Stimulated activated naive CD4-positive, alpha-beta T cell treated with Interleukin-2 at 50 U/mL for 16 hours (primary cell): ENCODE measurements at places on chromosomes 7 and 10.

GRCh38 chr10:30747633-30748032 lies 118.1 kb upstream of the LYZL2 start:
- peak; percentile 55 for DNase-seq

DNA sequence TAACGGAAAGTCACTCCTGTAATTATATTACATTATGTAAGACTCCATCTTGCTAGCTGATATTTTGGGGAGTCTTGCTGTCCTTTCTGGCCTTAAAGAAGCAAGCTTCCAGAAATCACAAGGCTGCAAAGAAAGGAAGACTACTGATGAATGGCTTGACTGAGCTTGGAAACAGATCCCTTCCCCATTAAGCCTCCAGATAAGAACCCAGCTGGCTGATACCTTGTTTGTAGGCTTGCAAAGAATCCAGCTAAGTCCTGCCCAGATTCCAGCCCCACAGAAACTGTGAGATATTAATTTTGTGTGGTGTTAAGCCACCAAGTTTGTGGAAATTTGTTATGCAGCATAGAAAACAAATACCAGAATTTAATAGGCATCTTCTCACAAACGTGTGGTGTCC lies 49.9 kb upstream of the TMEM106B start:
- no peak for DNase-seq

- DNase-seq = no peak
Observed at GRCh38 chr7:91291902-91292301, 27.7 kb downstream of the FZD1 start.

GRCh38 chr7:123211545-123211944 lies 11.8 kb upstream of the SLC13A1 start:
- DNase-seq = no peak

GRCh38 chr10:108735380-108735779 lies 1187.9 kb downstream of the XPNPEP1 start:
- DNase-seq = no peak

DNA sequence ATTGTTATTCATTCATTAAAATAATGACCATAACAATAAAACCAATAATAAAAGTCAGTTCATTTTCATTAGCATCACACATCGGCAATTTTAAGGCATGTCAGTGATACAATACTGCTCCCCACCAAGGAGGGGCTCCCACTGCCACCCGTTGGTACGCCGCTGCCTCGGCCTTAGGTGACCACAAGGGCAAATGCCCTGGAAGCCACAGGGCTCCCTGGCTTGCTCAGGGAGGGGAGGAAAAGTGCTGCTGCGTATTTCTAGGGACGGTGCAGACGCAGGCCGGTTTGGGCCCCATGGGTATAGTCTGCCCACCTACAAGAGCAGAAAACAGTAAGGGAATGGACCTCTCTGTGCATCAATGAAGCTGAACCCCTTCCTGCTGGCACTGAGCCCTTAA lies 85.1 kb downstream of the SLIT1 start:
- DNase-seq = no peak

DNA sequence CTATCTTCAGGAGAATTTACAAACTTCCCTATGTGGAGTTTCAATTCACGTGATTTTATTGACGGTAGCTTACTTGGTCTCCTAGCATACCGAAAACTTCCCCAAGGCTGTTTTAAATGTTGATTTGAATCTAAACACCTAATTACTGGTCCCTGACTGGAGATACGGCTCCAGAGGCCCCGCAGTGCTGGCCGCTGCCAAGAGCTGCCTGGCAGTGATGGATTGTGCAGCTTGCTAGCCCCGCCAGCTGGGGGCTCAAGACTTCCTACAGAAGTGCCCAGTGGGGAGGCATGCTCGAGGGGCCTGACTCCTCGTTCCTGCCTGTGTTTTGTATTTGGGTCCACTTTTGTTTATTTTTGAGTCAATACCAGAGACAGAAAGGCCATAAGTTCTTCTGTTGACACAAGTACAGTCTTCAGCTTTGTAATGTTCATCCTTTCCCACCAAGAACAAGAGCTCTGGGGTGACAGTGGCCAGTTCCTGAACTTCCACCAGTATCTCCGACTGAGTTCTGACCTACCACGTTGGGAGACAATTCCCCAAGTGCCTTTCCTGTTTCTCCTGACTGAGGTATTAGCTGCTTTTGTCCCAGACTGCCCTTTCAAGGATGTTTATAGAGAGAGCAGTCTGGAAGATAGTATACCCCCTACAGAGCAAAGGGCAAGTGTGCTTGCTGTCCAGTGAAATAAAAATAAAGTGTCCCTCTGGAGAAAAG lies 80.7 kb upstream of the CXCL12 start:
- DNase-seq = no peak

DNA sequence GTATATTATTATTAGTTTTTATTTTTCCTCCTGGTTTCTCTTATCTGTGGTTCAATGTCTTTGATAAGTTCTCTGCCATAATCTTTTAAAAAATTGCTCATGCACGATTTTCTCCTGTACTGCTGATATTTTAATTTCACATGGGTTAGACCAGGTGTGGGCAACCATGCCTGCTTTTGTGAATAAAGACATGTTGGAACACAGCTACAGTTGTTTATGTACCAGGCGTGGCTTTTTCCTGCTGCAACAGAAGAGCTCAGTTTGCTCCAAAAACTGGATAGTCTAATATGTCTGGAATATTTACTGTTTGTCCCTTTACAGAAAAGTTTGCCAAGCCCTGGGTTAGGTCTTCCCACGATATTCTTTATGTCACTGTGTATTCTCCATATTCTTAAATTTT lies 105.2 kb downstream of the VWC2 start:
- no peak for DNase-seq

DNA sequence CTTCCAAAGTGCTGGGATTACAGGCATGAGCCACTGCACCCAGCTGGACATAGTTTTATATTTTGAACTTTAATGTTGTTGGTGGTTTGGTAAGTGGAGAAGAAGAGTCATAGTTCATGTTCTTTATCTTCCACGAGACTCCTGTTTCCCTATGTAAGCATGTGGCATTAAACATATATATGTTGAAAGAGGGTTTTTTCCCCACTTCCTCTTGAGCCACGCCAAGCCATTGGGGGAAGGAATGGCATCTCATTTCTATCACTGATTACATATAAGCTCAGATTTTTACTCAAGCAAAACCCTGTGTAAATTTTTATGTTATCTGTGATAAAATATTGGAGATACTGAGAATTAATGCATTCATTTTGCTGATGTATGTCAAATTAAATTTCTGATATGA lies 300.4 kb downstream of the PHF14 start:
- no peak for DNase-seq

GRCh38 chr10:47336387-47337134 lies 11.6 kb upstream of the RBP3 start:
- DNase-seq = no peak

GRCh38 chr10:72846238-72846637 lies 47.3 kb upstream of the OIT3 start:
- no peak for DNase-seq

DNA sequence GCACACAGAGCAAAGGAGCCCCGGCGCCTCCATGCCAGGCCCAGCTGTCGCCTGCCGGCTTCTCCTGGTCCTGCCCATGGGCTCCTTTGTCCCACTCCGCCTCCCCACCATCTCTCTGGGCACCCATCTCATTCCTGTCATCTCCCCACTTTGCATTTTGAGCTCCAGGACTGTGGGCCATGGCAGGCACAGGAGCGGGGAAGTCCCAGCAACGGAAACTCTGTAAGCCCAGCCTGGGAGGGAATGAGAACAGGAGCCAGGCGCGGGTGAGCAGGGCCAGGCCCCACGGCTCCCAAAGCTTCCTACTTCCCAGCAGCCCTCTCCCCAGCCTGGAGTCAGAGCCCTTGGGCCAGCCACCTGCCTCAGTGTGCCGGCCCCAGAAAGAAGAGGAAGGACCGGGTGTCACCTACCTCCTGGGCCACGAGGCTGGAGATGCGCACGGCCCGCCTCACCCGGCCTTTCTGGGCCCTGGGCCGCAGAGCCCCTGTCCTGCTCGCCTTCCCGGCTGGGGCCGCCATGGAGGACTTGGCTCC lies 23.1 kb downstream of the KCNH2 start:
- no peak for DNase-seq

- no peak for DNase-seq
Observed at GRCh38 chr10:33557313-33557712, 222.8 kb upstream of the NRP1 start.

GRCh38 chr10:64659311-64659710 lies 1138.1 kb downstream of the REEP3 start:
- no peak for DNase-seq

DNA sequence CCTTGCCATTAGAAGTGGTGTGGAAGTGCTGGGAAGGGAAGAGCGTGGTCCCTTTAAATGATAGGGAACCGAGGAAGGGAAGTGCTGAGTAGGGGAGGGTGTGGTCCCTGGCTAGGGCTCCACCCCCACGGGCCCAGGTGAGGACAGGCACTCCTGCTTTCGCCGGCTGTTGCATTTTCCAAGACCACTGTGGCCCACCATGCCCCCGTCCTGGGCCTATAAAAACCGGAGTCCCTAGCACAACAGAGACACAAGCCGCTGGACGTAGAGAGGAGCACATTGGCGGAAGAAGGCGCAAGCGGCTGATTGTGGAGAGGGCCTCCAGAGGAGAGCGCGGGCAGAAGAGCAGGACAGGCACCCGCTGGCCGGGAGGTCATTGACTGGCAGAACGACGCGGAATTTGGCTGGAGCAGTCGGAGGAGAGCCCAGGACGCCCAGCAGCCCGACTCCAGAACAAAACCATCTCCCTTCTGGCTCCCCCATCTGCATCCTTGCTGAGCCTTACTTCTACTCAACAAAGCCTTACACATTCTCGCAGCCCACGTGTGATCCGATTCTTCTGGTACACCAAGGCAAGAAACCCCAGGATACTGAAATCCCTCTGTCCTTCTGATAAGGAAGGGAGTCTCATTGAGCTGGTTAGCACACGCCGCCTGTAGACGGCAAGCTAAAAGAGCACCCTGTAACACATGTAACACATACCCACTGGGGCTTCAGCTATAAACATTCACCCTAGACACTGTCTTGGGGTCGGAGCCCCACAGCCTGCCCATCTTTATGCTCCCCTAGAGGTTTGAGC lies 146.2 kb upstream of the LYZL1 start:
- no peak for DNase-seq

GRCh38 chr10:111146025-111146640 lies 69.3 kb downstream of the ADRA2A start:
- no peak for DNase-seq

DNA sequence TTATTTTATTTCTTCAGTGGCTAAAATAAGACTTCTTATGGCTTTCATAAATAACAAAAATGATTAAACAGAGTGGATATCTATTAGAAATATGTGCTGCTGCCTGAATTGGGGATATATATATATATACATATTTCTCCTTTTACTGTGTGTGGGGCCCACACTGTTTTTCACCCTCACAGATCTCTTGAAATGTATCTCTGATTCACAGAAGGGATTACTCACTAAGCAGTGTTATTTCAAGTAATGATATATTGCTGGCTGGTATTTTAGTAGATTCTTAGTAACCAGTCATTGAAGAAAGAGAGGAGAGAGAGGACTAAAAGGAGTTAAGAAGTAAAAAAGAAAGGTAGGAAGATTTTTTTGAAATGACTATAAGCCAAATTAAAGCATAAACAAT lies 308.6 kb upstream of the NRP1 start:
- DNase-seq = no peak

- DNase-seq = no peak
Observed at GRCh38 chr7:1193593-1194424, 33.8 kb upstream of the ZFAND2A start.

GRCh38 chr7:105320896-105321295 lies 67.8 kb downstream of the SRPK2 start:
- no peak for DNase-seq

GRCh38 chr10:97766106-97766810 lies 5.5 kb downstream of the SFRP5 start:
- no peak for DNase-seq

GRCh38 chr7:148695953-148696352 lies 2.8 kb upstream of the CUL1 start:
- DNase-seq = no peak

DNA sequence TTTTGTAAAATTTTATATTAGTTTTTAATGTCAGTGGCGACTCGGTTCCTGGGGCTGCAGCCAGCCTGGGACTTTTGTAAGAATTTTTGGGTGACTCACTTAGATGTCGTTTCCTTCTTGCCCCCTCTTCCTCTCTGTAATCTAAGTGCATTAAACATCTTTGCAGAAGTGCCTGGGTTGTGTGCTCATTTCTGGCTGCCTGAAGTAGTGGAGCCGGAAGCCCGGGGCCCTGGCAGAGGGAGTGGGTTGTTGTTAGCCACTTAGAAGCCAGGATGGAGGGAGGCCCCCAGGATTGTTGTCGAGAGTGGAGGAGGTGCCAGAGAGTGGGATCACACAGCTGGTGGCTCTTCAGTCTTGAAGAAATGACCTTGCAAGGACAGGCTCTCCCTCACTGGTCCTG lies 11.0 kb upstream of the TRIM8 start:
- DNase-seq = no peak

DNA sequence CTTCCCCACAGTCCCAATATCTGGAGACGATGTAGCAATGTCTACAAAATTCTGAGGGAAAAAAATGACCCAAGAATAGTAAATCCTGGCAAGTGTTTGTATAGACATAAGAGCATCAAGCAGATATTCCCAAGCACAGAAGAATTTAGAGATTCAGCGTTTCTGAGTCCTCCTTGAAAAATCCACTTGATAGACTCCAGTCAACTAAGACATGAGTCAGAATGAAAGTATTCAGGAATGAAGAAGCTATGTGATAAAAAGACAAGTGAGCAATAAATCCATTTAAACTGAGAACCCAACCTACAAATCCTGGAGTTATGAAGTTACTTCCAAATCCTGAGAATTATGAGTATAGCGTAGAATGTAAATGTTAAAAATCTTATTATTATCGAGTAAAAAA lies 86.1 kb upstream of the NPY start:
- no peak for DNase-seq

- no peak for DNase-seq
Observed at GRCh38 chr10:43969506-43969905, 320.8 kb upstream of the ZNF32 start.

GRCh38 chr7:137760111-137760510 lies 86.7 kb downstream of the DGKI start:
- no peak for DNase-seq

DNA sequence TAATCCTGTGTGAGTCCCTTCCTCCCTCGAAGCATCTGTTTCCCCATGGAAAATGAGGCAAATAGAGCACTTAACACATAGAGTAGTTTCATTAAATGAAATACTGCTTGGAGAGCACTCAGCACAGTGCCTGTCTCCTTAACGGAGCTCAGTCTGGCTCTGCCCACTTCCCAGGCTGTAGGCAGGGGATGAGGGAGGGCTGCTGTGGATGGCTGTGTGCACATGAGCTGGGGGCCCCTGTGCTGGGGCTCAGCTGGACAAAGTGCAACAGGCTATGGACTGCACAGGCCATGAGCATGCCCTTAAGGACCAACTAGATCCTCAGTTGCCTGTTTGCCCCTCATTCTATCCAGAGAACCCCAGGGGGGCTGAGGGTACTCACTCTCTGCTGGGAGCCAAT lies 14.5 kb downstream of the ZCCHC24 start:
- no peak for DNase-seq

GRCh38 chr7:97466071-97466470 lies 265.8 kb upstream of the TAC1 start:
- DNase-seq = no peak

- DNase-seq = peak; percentile 73
Observed at GRCh38 chr7:37354656-37355131, 94.0 kb downstream of the ELMO1 start.
